Pericardium fibroblast (primary cell): ENCODE measurements at places on chromosomes 4 and X. TPM values are rescaled to one million over a fixed set of nuclear protein-coding genes. Genes with fewer than 3 reads are reported as not detected.

The XAGE1A gene
- not detected in 2 replicates for total RNA-seq

The ATP8A1 gene
- total RNA-seq = 0.70 and 0.85 TPM in 2 replicates

The CT45A5 gene
- total RNA-seq = not detected in 2 replicates

The PABPC5 gene
- 1.8 and 2.8 TPM in 2 replicates for total RNA-seq

The UGT2B7 gene
- not detected in 2 replicates for total RNA-seq

The TAF7L gene
- not detected in 2 replicates for total RNA-seq

The CXCL9 gene
- not detected in 2 replicates for total RNA-seq
